ENCODE measurements at places on chromosomes 6 and 20.

GRCh38 chr6:70886661-70887060, 70.2 kb downstream of the B3GAT2 start:
- DNase-seq = no peak

- DNase-seq = no peak
Observed at GRCh38 chr6:11418290-11418905, 119.2 kb upstream of the TMEM170B start.

DNA sequence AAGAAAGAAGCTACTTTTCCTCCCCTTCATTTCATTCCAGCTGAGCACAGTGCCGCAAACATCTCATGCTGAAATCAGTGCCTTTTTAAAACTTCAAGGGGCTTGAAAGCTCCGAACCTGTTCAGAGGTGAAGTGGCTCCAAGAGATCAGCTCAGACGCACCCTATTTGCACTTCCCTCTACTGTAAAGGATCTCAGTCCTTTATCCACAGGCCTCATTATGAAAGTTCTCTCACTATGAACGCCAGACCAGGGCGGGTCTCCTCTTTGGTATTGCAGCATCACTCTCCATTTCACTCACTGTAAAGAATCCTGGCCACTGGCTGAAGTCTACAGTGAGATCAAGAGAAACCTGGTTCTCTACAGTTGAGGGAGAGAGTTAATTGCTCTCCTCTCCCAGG, 232.7 kb upstream of the POU3F2 start:
- no peak for DNase-seq

DNA sequence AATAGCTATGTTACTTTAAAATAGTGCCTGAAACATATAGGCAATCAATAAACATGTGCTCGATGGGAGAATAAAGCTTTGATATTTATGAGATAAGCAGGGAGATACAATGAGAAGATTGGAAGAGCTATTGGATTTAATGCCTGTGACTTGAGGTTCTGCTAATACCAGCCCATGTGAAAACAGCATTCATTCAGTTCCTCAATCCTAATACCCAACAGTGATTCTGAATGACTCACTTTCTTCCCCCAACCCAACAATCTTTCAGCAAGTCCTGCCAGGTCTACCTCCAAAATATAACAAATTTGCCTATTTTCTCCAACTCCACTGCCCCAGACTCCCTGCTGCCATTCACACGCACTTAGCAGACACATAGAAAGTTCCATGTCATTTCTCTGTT, 26.6 kb upstream of the KLHL31 start:
- DNase-seq = no peak

DNA sequence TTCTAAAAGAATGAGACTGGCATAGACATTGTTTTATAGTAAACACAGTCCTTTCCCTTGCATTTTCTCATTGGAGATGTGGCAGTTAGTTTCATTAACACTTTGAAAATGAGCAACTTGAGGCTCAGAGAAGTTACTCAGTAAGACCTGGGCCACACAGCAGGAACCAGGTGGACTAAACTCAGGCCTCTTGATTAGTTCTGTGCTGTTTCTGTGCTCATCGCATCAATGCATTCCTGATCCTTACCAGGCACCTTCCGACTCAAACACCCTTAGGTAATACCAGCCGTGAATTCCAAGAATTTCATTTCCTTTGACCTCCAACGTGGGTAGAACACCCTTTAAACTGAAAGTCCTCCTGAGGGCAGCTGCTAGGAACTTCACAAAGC, 362.8 kb downstream of the ESR1 start:
- no peak for DNase-seq

- DNase-seq = peak; percentile 87
Observed at GRCh38 chr20:44475694-44476560, at the start of gene TTPAL. TTPAL (plus strand) TSS chr20:44475874; CDS start chr20:44480000, 4,126 bp downstream.

GRCh38 chr20:48064929-48065328, 279.6 kb upstream of the SULF2 start:
- peak; percentile 85 for DNase-seq

- peak; percentile 14 for DNase-seq
Observed at GRCh38 chr6:14880677-14881076, 365.2 kb upstream of the JARID2 start.

- no peak for DNase-seq
Observed at GRCh38 chr6:79621579-79621978, 9.6 kb upstream of the SH3BGRL2 start.

- no peak for DNase-seq
Observed at GRCh38 chr6:19052219-19052618, 665.1 kb downstream of the RNF144B start.

- DNase-seq = no peak
Observed at GRCh38 chr6:148934961-148935360, 188.1 kb downstream of the UST start.

- no peak for DNase-seq
Observed at GRCh38 chr6:36920546-36920945, 34.0 kb upstream of the PI16 start.

GRCh38 chr6:21578523-21578922, 15.0 kb upstream of the SOX4 start:
- DNase-seq = no peak

DNA sequence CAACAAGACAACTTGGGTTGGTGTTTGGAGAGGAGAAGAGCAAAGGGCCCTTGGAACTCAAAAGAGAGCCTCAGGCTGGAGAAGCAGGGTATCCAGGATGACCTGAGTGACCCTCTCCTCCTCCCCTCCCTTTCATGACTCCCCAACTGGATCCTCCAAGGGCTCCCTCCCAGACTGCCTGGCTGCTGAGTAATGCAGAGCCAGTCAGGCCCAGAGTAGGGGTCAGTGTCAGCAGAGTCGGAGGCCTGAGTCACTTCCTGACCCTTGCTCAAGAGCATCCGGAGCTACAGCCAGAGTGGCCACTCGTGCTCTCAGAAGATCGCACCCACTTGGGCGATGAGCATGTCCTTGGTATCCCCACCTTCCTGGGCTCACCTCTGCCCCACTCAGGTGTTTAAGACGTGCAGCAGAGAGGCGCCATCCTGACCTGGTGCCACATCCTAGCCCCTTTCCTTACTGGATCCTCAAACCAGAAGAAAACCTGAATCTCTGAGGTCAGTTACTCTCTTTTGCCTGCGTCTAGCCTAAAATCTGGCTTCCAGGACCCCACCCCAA, 2.8 kb upstream of the MAPK13 start:
- peak; percentile 93 for DNase-seq

- no peak for DNase-seq
Observed at GRCh38 chr20:58706975-58707681, 14.5 kb downstream of the NPEPL1 start.

DNA sequence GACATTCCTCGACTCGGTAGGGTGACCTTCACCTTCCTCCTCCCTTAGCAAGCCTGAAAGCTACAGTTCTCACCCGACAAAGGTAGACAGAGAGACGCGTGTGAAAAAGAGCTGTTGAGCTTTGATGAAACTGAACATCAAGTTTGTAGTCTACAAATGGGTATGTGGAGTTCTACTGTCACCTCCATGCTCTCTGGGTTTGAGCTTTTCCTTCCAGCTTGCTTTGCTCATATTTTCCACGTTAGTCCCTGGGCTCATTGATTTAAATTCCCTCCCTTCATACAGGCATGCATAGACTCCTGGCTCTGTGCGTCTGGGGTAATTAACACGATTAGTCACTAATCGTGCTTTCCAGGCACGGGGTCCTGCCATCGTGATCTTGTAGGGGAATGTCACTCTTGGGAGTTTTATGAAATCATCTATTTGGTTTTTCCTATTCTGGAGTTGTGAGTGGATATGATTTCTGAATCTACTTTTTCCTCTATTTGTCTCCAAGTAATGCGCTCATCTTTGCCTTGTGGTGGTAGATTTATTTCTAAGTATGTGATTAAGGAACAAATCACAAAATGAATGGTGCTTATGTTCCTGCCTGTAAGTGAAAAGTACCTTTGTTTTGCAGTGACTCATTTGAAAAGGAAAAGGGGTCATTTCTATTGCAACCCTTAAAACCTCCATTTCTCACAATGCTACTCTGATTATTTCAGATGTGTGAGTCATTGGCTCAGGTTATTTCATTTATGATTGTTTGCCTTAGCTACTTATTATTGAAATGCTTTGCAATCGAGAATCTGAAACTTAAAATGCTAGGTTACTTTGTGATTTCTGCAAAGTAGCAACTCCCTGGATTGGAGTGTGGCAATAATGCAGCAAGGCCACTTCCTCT, 154.6 kb downstream of the ZDHHC14 start:
- peak; percentile 52 for DNase-seq

GRCh38 chr6:3798055-3798919, 46.8 kb upstream of the PXDC1 start:
- DNase-seq = peak; percentile 57

- no peak for DNase-seq
Observed at GRCh38 chr20:23403751-23404150, 17.5 kb downstream of the NAPB start.

DNA sequence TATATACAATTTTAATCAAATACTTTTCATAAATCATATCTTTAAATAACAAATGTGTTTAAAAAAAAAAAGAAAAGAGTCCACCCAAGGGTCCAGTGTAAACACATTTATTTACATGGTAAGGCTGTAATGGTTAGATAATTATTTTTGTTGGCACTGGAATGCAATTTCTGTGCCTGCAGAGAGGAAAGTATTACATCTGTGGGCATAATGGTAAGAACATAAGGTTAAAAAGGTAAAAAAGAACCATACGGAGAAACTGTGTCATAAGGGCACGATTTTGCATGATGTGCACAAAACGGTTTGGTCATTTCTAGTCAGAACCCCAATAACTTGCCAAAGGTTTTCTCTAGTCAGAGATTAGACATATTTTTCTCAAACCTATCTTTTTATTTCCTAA, 54.3 kb downstream of the RWDD2A start:
- DNase-seq = no peak

DNA sequence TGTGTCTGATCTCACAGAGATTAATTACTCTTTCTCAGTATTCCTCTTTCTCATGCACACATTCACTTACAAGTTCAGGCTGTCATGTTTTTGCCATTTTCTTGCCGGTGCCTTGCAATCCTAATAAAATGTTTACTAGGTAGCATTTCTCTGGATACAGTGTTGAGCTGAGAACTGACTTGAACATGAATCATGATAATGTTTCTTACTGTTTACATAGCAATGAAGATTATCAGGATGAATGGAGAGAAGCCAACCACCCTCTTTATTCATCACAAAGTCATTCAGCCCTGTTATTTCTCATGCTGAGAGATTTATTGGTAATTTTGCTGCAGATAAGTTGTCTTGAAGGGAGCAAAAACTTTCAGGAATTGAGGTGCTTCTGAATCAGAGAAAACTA, 185.5 kb upstream of the ECI2 start:
- peak; percentile 76 for DNase-seq

DNA sequence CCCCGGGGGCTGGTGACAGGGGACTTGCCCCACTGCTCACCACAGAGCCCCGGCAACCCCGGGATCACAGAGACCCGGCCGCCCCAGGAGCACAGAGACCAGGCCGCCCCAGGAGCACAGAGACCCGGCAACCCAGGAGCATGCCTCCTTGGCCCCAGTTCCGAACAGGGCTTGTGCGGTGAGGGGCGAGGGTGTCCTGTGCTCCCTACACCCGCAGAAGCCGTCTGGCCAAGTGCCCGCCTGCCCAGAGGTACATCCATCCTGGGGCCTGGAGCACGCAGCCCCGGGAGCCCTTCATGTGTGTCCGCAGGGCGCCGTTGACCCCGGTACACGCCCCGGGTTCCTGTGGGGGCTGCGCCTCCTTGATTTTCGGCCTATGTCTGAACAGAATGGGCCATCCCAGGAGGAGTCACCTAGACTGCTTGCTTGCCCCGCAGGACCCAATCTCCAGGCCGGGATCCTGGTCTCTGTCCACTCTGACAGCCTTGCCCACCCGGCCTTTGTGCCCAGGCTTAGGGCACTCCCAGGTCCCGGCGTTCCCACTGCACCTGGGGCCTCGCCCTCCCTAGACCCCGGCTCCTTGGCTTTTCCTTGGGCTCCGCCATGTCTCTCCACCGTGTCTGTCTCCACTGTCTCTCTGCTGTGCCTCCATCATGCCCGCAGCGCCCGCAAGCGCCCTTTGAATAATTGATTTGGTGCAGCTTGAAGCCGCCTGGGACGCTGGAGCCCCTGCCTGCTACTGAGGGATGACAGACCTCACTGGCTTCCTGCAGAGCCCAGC, 219.8 kb downstream of the ERMARD start:
- no peak for DNase-seq

DNA sequence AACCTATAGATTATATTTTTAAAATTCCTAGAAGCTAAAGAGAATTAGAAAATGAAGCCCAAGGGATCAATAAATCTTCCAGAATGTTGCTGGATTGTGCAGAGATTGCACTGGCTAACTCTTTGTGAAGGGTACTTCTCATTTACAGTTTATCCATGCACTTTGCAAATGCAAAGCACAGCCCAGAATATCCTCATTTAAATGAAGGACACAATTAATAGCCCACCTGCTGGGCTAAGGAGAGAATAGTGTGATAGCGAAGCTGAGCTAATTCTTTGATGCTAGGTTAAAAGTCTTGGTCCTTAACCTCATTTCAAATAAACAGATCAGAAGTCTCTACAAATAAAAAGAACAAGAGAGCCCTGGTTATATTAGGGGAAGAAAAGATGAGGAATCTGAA, 72.5 kb downstream of the SMPDL3A start:
- no peak for DNase-seq

- peak; percentile 27 for DNase-seq
Observed at GRCh38 chr6:159606786-159607185, 86.3 kb downstream of the SOD2 start.

DNA sequence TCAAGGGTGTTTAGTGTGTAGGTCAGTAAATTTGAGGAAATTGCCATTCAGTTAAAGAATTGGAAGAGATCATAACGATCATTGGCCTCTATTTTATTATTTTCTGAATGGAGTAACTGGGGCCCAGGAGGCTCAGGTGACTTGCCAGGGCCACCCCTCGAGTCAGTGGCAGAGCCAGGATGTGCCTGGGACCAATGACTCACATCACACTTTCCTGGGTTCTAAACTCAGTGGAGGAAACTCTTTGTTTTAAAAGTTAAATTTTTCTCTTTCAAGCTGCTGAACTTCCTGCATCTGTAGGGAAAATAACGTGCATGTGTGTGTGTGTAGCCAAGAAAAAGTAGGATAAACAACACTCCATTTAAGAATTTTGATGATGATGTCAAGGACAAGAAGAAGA, 135.5 kb downstream of the MYLK4 start:
- no peak for DNase-seq

DNA sequence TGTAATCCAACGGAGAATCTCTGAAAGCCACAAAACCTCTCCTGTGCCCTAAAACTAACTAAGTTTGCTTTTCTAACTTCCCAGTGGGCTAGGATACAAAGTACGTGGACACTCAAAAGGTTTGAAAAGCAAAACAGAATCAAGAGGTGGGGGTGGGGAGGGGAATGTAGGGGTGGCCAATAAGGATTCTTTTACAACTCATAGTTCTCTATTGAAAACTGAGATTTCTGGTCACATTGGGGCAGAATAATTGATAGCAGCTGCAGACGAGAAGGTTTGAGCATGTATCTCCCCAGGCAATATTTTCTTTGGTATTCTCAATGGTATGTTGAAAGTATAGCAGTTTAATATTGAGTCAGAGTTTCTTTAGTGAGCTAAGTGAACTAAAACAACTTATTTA, 376.7 kb upstream of the CITED2 start:
- peak; percentile 85 for DNase-seq

DNA sequence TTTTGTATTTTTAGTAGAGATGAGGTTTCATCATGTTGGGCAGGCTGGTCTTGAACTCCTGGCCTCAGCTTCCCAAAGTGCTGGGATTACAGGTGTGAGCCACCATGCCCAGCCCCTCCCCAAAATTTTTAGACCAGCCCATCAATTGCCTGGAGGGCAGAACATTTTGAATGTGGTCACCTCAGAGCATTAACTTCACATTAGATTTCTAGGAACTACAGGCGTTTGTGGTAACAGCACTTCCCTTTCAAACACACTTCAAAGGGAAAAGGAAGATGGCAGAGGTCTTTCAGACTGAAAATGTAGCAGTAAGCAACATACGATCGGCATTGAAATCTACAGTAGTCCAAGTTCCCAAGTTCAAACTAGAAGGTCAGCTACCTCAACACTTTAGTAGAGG, 12.3 kb upstream of the SLA2 start:
- DNase-seq = no peak
